ENCODE measurements at places on chromosomes 6 and 20.
A peak's percentile ranks its signal among the peaks of the same experiment; 100 is the strongest.

DNA sequence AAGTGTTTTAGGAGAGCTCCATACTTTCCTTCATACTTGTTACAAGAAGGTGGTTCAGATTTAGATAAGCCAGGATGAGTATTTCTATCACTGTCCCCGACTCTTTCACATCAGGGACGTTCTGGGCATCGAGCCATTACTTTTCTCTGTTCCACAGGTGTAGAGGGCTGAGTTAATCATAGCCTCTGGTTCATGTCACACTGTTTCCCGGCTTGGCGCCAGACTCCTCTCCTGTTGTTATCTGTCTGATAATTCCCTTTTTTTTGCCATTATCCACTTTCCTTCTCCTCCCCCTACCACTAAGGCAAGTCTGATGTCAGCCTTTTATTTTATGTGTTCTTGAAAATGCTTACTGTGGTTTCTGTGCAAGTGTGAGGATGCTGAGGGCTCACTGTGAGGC lies 593.4 kb downstream of the UTRN start:
- DNase-seq: no peak

- peak; percentile 72 for DNase-seq
These were observed 60.4 kb upstream of the RSPO3 start for GRCh38 chr6:127058027-127058426.

GRCh38 chr6:27168586-27169443 lies 78.7 kb upstream of the PRSS16 start:
- peak; percentile 92 for DNase-seq

DNA sequence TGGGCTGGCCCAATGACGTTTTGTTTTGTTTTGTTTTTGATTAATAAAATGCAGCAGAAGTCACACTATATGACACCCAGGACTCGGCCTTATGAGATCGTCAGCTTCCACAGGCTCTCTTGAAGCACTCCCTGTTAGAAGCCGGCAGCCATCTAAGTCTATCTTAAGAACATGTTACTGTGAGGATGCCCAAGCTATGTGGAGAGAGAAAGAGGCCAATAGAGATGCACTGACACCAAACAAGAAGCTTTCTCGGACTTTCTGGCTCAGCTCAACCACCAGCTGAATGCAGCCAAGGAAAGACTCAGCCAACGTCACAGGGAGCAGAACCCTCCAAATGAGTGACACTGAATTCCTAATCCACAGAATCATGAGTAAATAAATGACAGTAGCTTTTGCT lies 14.0 kb downstream of the SGK1 start:
- DNase-seq: no peak

DNA sequence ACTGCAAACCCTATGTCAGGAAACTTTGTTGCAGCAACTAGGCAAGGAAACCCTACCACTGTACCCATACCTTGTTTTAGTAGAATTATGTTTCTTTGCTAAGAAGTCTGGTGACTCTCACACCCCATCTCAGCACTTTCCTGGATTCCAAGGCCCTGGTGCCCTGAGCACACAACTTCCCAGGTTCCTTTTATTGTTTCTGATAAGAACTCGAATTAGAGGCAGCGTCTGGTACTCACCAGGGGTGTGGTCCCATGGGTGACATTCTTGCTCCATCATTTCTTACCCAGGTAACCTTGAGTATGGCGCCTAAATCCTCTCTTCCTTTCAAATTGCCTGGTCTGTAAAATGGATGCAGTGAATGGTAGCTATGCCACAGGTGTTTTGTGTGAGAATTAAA lies 34.1 kb downstream of the MYB start:
- no peak for DNase-seq

DNA sequence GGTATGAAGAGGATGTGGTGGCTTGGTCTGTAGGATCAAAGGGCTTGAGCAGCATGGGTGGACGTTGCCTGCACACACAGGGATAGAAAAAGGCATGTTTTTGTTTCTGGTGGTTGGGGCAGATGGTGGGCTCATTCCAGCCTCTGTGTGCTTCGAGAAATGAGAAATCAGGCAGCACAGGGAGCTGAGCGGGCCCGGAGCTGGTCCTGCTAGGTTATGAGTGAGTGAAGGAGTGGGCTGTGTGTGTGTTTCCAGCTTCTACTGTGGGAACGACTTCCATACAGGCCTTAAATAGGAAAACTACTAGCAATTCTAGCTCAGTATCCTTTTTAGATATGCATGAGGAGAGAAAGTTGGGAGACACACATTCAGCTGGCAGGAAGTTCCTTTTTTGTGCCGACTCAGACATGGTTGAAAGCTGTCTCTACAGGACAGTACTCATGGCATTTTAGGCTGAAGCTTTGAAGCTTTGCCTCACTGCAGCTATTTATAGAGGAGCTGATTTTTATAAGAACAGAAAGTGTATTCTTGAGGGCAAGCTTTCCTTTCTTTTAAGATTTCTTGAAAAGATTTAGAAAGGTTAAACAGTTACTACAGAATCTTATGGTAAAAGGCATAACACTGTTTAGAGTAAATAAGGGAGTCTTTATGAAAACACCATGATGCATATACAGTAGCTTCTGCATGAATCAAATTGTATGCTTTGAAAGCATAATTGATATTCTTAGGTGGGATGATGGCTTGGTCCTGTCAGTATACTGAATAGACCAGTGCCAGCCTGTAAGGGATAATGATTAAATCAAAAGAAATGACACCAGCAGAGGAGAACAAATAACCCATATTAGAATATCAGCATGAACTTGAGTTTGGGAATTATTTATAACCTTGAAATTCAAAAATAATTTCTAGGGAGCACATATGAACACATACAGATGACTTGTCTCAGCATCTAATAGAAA lies 104.0 kb upstream of the MAN1A1 start:
- no peak for DNase-seq

DNA sequence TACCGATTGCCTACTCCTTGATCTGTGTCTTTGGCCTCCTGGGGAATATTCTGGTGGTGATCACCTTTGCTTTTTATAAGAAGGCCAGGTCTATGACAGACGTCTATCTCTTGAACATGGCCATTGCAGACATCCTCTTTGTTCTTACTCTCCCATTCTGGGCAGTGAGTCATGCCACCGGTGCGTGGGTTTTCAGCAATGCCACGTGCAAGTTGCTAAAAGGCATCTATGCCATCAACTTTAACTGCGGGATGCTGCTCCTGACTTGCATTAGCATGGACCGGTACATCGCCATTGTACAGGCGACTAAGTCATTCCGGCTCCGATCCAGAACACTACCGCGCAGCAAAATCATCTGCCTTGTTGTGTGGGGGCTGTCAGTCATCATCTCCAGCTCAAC lies 13.5 kb downstream of the CCR6 start:
- DNase-seq: no peak

DNA sequence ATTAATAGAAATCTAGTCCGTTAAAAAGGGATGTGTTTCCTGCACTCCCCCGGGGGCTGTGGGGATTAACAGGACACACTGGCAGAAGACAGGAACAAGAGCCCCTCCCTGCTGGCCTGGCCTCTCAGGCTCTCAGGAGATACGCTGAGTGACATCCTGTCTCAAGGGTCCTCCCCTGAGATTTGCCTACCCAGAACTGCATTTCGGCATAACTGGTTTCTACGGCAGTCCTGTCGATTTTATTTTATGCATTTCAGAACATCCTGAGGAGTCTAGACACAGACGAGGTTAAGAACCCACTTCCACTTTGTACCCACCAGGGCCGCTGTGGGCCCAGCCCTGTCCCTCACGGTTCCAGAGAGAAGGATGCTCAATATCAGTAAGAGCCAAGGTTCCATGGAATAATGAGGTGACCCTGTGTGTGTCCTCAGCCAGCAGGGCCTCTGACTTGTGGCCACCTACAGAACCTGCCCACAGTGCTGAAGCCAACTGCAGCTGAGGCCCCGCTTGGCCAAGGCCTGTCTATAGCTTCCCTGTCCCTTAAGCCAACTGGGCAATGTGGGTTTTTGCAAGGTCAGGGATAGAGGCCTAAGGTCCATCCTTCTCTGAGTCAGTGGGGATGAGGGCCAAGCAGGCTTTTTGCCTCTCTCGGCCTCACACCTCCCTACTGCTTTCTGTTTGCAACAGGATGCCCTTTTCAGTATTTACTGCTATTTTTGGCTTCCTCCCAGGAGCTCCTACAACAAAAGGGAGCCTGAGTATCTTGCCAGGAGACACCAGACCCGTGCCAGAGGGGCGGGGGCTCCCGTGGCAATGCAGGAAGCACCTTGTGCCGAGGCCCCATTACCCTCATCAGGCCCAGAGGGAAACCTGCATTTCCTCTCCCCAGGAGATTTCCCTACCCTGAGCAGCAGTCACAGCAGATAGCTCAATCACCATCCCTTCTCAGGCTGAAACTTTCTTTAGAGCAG lies 14.7 kb downstream of the UQCC2 start:
- peak; percentile 72 for DNase-seq

DNA sequence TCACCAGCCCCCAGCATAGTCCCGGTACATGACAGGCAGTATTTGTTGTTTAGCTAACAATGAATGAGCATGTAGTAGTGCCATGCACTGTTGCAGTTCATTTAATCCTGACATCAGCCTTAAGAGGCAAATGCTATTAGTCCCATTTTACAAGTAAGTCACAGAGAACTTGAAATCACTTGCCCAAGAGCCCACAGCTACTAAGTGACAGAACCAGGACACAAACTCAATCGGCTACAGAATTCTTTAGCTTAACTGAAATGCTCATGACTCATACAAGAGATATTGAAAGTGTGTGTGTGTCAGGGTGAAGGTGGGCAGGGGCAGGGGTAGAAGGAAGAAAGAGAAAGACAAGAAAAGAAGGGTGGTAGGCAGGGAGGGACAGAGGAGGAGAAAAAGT lies 52.7 kb downstream of the UNC5CL start:
- DNase-seq: peak; percentile 19

GRCh38 chr20:13659288-13659687 lies 20.6 kb upstream of the TASP1 start:
- no peak for DNase-seq

GRCh38 chr20:44544263-44544662 lies 22.4 kb upstream of the SERINC3 start:
- DNase-seq: no peak

- no peak for DNase-seq
These were observed 102.7 kb downstream of the MBOAT1 start for GRCh38 chr6:20109526-20109925.

GRCh38 chr6:120056085-120056484 lies 706.5 kb upstream of the MAN1A1 start:
- no peak for DNase-seq

DNA sequence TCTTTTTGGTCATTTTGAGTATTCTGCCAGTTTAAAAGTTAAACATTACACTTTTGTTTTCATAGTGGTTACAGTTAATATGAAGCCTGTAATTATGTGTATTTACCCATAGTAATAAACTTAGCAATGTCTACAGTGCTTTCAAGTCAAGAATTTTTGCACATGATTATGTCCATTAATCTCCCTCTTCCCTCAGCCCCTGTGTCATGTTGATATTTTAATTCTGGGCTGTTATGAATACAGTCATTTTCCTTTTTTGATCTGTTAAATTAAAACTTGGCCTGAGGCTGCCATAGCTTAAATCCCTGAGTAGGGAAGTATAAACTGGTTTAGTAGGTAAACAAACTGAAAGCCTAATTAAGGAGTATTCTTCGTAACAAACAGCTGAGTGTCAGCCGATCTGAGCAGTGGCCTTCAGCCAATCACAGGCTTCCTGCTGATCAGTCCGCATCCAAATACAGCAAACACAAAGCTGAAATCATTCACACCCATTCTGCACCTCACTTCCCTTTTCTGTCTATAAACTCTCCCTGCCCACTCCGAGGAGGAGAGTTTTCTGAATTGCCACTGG lies 9.5 kb upstream of the SFT2D1 start:
- no peak for DNase-seq

DNA sequence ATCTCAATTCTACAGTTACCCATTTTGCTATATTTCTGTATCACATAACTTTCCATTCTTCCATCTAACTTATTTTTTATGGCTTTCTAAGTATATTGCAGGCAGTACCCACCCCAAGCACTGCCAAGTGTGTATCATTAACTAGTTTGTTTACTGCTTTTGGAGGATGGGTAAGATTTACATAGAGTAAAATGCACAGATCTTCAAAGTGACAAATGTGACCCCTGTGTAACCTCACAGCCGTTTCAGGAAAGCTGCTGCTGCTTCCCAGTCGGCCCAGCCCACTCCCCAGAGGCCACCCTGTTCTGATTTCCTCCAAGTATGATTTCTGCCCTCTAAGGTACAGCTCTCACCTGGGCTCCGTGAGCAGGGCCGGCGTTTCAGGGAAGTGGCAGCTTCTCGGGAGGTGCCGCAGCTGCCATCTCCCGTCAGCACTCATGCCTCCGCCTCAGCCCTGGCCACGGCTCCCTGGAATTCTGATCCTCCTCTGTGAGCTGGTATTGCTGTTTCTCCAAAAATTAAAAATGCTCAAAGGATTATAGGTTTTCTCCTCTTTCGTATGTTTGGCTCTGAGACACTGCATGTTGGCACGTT lies 15.0 kb upstream of the MAP1LC3A start:
- no peak for DNase-seq

DNA sequence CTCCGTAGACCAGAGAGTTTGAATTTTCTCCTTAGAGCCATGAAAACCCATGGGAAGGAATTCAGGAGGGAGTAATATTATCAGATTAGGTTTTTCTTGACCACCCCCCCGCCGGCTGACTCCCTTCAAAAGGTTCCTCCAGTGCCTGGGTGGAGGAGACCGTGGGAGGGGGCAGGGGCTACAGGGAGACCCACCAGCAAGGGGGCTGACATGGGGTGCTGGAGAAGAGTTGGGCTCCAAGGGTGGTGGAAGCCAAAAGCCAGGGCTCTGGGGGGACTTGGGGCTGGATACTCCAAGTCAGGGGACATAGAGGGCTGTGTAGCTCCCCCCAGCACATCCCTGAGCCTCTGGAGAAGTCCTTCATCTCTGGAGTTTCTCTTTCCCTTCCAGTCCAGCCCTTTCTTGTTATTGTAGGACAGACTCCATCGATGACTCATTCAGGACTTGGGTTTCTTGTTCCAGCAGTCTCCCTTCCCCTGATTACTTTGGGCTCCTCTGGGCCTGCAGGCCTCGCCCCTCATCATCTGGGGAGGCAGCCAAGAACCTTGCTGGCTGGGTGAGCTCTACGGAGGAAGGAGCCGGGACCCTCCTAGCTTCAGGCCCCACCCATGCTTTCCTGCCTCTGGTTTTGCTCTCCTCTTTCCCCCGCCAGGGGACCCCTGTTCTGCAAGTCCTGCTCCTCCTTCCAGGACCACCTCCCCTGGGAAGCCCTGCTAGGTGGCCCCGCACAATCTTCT lies 10.5 kb upstream of the KIAA1755 start:
- peak; percentile 97 for DNase-seq

GRCh38 chr6:127514773-127515227 lies 4.3 kb downstream of the MTCL3 start:
- DNase-seq: peak; percentile 67

DNA sequence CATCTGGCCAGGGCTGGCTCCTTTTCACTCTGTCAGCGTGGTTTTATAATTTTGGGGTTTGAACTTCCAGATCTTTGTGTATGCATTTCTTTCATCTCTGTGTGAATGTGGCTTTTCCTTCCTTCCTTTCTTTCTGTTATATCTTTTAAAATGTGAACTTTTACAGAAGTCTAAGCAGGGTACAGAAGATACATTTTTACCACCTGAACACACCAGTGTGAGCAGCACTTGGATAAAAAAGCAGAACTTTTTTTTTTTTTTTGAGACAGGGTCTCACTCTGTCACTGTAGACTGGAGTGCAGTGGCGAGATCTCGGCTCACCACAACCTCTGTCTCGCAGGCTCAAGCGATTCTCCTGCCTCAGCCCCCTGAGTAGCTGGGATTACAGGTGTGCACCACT lies 20.5 kb downstream of the CEBPB start:
- no peak for DNase-seq
